ENCODE measurements at places on chromosomes 1 and 21.

DNA sequence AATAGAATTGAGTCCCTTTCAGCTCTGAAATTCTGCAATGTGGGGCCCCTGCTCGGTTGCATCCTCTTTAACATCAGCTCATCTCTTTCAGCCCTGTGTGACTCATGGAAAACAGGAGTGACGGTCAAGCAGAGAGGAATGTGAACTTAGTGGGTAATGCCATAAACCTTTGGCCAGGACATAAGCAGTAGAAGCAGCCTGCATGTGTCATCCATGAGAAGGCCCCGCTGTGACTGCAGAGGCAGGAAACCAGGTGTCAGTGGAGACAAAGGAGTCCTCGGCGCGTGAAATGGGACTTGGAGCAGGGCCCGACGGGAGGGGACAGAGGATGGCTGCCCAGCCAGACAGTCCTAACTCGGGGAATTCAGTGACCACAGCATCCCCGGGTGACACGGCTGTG is 21.1 kb upstream of the EPHB2 start:
- no peak for DNase-seq

- DNase-seq = peak; percentile 70
Observed at GRCh38 chr1:12088607-12089006, 25.5 kb downstream of the TNFRSF8 start.

GRCh38 chr1:163056831-163057230 is 12.3 kb upstream of the RGS4 start:
- no peak for DNase-seq

- DNase-seq = no peak
Observed at GRCh38 chr1:24765308-24765988, 20.2 kb downstream of the CLIC4 start.

GRCh38 chr1:176188604-176189003 is 18.5 kb downstream of the COP1 start:
- DNase-seq = no peak

DNA sequence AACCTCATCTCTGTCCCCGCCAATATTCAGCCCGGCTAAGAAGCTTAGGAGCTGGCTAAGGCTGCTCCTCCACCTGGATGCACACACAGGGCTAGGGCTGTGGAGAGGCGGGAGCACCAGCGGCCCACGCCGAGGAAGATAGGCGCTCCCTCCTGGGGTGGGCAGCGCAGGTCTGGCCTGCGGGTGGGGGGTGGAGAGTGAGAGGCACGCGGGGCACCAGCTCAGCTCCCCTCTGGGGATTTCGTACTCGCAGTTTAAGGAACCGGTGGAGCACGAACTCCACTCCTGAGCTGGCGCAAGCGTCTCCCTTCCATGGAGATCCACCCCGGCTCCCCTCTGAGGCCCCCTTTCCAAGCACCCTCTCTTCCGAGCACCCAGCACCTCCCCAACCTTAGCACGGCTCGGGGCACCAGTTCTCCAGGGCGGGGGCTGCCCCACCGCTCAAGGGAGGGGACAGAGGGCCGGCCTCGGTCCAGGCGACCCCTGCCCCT is 433 bp upstream of the KAZN start:
- DNase-seq = no peak

- DNase-seq = no peak
Observed at GRCh38 chr1:53568540-53568939, 109.3 kb downstream of the DMRTB1 start.

GRCh38 chr1:219773775-219774174 is 154.6 kb downstream of the SLC30A10 start:
- no peak for DNase-seq

DNA sequence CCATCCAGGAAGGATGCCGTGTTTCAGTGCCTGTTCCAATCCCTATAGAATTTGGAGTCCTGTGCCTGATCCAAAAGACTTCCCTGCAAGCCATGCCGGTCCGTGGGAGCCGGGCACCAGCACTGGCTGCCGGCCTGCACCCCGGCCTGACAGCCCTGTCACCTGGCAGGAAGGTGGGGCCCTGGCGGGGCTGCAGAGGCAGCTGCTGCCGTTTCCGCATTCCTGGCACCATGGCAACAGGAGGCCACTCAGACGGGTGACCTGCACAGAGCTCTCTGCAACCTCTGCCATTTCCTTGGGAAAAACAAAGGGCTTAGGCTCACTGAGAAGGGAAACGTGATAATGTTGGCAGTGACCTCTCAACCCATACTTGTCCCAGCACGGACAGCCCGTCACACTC is 63.2 kb upstream of the TMEM51 start:
- no peak for DNase-seq
